ENCODE measurements at places on chromosomes 12 and 14.

GRCh38 chr12:11986165-11986564, 84.6 kb upstream of the BCL2L14 start:
- DNase-seq = no peak

- no peak for DNase-seq
Observed at GRCh38 chr12:67370979-67371378, 101.8 kb downstream of the CAND1 start.

DNA sequence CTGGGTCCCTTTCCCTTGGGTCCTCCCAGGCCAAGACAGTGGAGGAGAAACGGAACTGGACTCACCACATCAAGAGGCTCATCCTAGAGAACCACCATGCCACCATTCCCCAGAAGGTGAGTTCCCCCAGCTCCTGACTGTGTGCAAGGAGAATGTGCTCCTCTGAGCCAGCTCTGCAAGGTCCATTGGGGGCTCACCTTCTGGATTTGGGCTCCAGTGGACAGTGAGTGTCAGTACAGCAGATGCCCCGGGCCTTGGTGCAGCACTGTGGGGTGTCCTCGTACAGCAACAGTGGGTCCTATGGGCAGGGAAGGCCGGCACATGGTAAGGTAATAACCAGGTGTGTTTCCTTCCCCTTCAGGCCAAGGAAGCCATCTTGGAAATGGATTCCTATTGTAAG, 27.8 kb downstream of the PLEKHG3 start:
- DNase-seq = no peak

GRCh38 chr12:89349814-89350213, 2.5 kb downstream of the DUSP6 start:
- no peak for DNase-seq

DNA sequence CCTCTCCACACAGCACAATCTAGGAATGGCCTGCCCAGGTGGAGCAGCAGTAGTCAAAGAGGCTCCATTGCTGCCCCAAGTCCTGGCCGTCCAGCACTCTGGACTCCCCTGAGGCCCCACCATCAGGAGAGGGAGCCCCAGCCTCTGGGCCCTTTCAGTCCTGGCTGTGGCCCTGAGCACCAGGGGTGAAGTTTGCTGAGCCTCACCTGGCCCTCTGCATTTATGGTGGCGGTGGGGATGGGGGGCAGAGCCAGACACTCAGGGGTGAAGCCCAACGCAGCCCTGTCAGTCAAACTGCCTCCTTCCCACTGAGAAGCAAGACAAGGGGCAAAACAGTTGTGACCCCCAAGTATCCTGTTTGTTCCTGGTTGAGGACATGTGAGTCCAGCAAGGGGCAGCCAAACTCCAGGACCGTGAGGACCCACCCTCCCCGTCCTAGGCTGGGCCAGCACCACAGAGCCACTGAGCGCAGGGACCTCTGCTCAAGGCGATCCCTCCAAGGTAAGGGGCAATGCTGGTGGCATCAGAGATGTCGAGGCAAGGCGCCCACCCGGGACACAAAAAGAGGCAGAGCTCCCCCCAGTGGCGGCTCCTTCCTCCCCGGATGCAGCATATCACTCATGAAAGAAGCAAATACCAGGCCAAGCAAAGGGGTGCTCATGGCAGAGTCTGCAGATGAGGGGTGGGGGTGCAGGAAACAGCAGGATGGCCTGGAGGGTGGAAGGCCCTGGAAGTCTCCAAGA, 4.8 kb upstream of the AMN start:
- DNase-seq = peak; percentile 87
